ENCODE measurements at places on chromosomes 13 and 19.

- DNase-seq, result no peak
Measured at GRCh38 chr19:20209051-20209450, 42.0 kb downstream of the ZNF486 start.

DNA sequence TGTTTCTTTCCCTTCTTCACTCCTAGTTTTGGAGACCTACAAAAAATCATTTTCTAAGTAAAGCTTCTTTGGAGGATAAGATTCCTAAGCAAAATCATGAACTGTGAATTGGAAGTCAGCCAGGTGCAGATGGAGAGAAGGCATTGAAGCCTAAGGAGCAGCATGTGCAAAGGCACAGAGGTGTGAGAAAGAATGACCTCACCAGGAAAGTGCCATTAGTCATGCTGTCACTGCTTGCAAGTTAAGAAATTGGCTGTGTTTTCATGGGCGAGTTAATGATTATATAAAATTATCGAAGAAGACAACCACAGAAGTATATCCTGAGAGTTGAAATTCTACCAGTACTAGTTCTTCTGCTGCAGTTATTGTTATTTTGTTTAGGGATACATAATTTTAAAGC, 80.3 kb upstream of the KLHL1 start:
- no peak for DNase-seq

DNA sequence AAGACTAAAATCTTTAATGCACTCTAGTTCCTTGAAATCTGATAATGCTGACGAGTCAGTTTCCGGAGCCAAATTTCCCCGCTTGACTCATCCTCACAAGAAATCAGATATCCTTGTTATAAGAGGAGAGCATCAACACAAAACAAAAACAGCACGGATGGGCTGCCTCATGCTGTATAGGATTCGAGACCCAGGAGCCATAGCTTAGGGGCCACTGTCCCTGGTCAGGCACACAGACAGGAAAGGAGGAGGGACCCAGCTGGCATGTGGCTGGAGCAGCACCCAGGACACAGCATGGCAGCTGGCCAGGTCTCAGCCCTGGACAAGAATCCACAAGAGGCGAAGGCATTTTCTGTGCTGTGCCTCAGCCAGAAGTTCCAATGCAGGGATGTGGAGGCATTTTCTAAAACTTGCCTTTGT, 110.2 kb upstream of the SPATA13 start:
- DNase-seq, result no peak

DNA sequence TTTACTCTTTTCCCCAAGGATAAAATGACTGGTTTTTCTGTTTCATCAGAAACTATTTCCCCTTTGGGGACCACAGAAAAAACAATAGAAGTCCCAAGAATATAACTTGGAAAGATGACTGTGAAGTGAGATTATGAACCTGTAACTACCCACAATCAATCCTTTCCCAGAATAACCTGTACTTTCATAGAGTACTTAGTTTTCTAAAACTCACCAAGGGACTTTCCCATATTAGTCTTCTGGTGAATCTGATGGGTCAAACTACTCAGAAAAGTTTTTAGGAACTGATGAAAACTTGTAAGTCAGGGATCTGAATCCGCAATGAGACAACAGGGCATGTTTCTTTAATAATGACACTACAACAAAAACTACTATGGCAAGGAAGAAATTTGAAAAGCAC, 62.6 kb downstream of the STK24 start:
- no peak for DNase-seq

- DNase-seq, result no peak
Measured at GRCh38 chr13:105920370-105920769, 615.1 kb downstream of the EFNB2 start.

DNA sequence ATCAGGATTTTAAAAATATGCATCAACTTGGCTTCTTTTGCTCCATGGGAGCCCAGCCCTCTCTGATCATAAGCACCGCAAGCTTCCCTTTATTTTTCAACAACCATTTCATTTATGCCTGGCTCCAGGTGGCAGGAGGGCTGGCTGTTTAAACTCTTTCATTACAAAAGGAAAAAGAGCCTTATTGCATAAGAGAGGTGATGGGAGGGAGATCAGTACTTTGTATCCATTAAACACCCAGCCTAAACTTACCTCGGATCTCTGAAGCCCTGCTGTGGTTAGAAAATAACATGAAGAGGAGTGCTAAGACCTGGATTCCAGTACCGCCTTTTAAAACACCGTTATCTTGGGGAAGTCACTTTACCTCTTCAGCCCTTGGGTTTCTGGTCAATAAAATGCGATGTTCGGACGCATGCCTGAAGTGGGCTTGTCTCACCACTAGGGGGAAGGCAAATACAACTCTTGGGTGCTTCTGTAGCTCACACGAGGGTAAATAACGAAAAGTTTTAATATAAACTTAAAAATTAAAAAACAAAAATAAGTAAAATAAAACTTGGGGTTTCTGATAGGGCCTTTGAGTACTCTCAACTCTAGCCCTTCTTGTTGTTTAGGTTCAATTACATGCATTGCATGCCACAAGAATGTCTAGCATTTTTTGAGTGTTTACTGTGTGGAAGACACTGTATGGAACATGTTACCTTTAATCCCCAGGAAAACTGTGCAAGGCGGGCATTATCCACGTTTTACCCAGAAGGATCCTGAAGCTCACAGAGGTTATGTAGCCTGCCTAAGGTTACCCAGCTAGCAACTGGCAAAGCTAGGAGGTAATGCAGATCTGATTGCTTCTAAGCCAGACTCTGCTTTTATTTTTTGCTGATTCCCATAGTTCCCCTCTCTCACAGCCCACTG, 240.3 kb downstream of the LMO7 start:
- peak; percentile 75 for DNase-seq

DNA sequence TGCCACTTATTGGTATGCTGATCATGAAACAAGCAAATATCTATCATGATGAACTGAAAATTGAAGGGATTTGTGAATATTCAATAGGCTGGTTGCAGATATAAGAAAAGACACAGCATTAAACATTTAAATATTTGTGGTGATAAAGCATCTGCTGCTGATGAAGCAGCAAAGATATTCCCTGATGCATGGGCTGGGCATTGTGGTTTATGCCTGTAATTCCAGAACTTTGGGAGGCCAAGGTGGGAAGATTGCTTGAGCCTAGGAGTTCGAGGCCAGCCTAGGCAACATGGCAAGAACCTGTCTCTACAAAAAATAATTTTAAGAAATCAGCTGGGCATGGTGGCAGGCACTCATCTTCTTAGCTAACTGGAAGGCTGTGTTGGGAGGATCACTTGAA, 54.5 kb downstream of the GPR180 start:
- no peak for DNase-seq

- peak; percentile 64 for DNase-seq
Measured at GRCh38 chr19:44753932-44754749, 5.6 kb downstream of the BCL3 start.

GRCh38 chr13:61700181-61700580, 284.5 kb upstream of the PCDH20 start:
- DNase-seq, result no peak

GRCh38 chr13:95547531-95548167, 4.9 kb upstream of the CLDN10 start:
- DNase-seq, result no peak

- DNase-seq, result no peak
Measured at GRCh38 chr13:43984292-43984691, 104.6 kb downstream of the LACC1 start.

DNA sequence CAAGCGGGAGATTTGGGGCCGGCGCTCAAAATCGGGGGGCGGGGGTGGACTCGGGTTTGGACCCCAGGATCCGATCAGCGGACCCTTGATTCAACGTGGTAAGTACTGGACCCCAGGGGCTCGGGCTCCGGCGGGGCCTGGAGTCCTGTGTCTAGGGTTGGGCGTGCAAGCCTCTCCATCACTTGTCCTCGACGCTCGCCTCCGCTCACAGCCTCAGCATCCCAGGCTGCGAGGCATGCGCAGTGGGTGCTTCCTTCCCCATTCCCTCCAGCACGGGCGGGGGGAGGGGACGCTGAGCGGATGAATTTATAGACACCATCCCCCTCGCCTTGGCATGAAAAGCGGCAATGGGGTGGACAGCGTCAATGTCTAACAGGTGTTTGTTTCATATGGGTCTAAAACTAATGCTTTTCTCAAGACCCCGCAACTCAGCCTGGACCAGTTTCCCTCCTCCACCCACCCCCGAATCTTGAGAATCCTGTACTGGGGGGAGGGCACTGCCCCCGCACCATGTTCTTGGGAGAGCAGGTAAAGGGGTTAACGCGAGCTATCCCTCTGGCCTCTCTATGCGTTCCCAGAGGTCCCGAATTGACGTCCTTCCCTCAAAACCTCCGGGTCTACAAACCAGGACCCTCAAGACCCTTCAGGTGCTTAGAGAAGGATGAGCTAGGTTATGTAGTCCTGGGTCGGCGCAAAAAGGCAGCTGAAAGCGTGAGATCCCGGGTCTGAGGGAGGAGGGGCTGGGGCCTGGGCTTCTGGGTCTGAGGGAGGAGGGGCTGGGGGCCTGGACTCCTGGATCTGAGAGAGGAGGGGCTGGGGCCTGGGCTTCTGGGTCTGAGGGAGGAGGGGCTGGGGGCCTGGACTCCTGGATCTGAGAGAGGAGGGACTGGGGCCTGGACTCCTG, 579 bp downstream of the CPT1C start:
- DNase-seq, result no peak

All from GDM1 (cell line).